Fibroblast of pulmonary artery (primary cell): ENCODE measurements at places on chromosomes 5 and 9.

- DNase-seq: no peak
Observed at GRCh38 chr5:10793785-10794184, 32.8 kb upstream of the DAP start.

- peak; percentile 79 for DNase-seq
Observed at GRCh38 chr5:136769900-136770684, 404.7 kb upstream of the TRPC7 start.

GRCh38 chr5:179273441-179274145 is 71.7 kb downstream of the ADAMTS2 start:
- no peak for DNase-seq

GRCh38 chr5:137313526-137314175 is 185.5 kb downstream of the SPOCK1 start:
- no peak for DNase-seq

GRCh38 chr5:122599000-122599399 is 175.9 kb upstream of the SNX2 start:
- no peak for DNase-seq

GRCh38 chr9:126938327-126938726 is 23.7 kb downstream of the RALGPS1 start:
- DNase-seq: no peak

- DNase-seq: no peak
Observed at GRCh38 chr5:157282150-157282549, 16.2 kb downstream of the CYFIP2 start.

DNA sequence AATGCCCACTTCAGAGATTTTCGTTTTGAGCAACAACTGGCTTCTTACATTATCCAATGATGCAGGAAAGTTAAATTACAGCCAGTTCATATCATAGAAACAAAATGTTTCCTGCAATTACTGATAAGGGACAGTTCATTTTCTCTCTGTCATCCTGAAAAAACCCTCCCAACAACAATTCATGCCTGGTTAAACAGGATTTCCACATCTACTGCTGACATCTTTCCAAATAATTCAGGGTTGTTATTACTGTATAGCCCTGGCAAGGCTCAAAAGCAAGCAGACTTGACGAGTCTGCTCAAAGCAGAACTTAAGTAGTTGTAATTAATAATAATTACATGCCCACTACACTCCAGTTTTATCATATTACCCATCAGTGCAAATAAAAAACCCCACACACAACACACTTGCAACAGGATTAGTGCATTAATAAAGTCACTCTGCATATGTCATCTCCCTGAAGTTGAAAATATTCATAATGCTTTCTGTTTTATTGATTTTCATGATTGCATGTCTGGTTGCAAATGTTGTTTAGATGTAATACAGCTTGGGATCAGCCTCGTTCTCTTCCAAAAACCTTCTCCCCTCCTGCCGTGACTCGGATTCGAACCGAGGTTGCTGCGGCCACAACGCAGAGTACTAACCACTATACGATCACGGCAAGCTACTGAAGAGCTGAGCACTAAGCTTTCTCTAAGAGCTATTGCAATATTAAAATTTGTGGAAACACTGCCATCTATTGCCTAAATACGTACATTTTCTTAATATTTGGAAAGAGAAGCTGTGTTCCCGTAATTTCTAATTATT is 119.6 kb upstream of the NFIB start:
- peak; percentile 87 for DNase-seq

- no peak for DNase-seq
Observed at GRCh38 chr5:56100439-56101176, 105.8 kb upstream of the IL6ST start.

GRCh38 chr5:115170134-115170928 is 623 bp upstream of the TRIM36 start:
- DNase-seq: peak; percentile 20

DNA sequence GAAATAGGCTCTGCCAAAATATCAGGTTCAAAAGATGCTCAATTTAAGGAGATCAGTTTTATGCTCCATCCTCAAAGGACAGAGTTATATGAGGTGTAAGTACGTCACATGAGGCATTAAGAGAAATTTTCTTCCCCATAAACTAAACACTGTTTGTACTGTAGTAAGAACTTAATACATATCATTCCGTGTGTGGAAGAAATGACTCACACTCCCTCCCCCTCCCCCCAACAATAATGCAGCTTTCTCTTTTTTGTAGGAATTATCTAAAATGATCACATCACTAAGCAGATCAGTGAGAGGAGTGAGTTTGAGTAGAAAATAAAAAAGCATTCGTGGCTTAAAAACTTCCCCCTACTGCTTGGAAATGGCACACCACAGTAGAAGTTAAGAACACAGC is 2.2 kb downstream of the CDH12 start:
- no peak for DNase-seq

DNA sequence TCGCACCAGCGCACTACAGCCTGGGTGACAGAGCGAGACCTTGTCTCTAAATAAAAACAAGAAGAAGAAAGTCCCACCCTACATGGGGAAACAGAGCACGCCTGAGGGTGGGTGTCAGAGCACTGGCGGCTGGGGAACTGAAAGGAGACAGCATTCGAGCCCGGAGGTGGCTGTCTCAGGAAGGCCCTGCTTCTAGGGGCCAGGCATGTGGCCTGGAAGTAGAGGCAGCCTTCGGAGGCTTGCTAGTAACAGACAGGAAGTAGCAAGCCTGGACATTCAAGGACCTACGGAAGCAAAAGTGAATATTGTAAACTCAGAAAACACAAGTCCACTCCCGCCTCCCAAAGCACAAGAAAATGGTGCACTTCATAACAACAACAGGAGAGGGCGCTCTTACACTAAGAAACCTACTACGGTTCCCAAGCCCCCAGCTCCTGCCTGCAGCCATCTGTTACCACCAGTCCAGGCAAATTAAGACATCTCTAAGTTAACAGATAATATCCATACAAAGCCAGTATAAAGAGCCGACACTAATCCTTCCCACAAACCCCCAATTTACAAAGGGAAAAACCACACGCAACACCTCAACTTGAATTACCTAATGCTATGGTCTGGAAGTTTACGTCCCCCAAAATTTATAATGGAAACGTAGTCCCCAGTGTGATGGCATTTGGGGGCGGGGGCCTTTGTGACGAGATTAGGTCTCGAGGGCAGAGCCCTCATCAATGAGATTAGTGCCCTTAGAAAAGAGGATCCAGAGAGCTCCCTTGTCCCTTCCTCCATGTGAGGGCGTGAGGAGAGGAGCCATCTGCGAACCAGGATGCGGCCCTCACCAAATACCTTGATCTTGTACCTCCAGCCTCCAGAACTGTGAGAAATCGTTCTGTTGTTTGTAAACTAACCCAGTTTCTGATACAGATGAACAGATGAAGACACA is 7.7 kb downstream of the RASGEF1C start:
- DNase-seq: peak; percentile 38

DNA sequence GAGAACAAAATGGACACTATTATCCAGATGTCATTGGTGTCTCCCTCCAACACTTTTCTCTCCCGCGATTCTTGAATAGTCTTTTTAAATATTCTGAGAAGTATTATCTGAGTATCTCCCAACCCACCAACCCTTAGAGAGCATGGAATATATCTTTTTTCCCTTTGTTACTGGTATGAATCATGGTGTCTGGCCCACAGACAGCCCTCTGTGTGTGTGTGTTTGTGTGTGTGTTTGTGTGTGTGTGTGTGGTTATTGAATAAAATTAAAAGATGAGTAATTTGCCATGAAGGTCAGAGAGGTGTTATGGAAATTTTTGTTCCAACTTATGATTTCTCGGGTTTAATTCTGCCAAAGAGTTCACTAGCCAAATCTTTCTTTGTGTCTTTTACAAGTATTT is 47.7 kb downstream of the CAMK4 start:
- peak; percentile 7 for DNase-seq

DNA sequence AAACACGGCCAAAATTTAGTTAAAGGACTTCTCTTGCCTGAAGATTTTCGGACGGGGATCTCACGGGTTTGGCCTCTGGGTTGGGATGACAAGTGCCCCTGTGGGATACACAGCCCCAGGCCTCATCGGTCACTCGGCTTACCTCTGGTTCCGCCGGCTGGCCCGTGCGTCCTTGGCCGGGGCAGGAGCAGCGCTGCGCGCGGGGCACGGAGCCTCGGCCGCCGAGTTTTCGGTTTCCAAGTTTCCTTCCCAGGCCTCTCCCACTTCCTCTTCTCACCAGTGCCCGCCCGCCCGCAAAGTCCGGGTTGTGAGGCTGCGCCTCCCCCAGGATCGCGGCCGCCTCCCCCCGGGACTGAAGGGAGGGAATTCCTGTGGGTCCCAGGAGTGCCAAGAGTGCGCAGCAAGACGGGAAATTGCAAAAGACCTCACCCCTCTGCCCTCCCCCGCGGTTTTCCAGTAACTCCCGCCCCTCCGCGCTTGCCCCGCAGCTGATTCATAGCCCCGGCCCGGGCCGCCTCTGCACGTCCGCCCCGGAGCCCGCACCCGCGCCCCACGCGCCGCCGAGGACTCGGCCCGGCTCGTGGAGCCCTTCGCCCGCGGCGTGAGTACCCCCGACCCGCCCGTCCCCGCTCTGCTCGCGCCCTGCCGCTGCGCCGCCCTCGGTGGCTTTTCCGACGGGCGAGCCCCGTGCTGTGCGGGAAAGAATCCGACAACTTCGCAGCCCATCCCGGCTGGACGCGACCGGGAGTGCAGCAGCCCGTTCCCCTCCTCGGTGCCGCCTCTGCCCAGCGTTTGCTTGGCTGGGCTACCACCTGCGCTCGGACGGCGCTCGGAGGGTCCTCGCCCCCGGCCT is at the start of gene OSMR:
OSMR (plus strand) TSS at position 487 of the 853 bp plus-strand sequence. CDS start 23,033 bp downstream, outside the sequence.
- peak; percentile 99 for DNase-seq

DNA sequence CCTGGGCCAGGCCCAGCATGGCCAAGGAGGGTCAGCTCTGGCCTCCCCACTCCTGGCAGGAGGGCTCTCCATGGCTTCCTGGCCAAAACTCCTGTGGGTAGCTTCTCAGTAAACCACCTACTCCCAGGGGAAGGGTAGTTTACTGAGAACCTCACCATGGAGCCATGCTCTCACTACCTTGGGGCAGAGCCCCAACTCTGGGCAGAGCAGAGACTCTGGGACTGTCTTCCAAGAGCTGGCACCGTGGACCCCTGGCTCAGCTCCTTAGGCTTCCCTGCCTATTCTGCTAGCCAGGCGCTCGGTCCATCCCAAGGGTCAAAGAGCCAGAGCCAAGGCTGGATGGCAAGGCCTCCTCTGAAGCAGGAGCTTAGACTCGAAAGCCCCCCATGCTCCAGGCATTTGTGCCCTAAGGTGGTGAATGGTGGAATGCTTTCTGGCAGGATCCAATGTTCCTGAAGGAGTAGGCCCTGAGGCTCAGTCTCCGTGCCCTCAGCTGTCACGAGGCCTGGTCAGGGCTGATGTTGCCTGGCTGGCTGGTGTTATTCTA is 19.6 kb downstream of the TCF7 start:
- DNase-seq: no peak

DNA sequence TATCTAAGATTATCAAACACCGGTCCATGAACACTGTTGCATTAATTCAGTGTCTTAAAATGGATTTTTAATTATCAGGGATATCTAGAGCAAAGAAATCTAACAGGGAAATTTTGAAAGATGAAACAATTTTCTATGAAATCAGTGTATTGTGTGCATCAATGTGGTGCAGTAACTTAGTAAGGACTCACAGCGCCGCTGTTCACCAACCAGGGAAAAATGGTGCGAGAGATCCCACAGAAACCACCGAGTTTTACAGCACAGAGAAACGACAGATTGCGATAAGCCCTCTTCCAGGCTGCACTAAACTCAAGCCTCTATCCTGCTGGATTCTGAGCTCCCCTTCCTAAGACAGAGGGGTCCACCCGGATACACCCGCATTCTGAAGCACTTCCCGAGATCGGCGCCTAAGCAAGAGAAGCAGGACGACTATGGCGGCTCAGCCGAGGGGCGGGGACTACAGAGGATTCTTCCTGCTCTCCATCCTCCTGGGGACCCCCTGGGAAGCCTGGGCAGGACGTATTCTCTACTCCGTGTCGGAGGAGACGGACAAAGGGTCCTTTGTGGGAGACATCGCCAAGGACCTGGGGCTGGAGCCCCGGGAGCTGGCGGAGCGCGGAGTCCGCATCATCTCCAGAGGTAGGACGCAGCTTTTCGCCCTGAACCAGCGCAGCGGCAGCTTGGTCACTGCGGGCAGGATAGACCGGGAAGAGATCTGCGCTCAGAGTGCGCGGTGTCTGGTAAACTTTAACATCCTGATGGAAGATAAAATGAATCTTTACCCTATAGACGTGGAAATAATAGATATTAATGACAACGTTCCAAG is at the start of gene PCDHGA7:
PCDHGA7 (plus strand) TSS at position 274 of the 826 bp plus-strand sequence; CDS start at position 432, 158 bp downstream.
- peak; percentile 70 for DNase-seq

GRCh38 chr5:134511796-134512660 is 13.4 kb upstream of the JADE2 start:
- peak; percentile 73 for DNase-seq

DNA sequence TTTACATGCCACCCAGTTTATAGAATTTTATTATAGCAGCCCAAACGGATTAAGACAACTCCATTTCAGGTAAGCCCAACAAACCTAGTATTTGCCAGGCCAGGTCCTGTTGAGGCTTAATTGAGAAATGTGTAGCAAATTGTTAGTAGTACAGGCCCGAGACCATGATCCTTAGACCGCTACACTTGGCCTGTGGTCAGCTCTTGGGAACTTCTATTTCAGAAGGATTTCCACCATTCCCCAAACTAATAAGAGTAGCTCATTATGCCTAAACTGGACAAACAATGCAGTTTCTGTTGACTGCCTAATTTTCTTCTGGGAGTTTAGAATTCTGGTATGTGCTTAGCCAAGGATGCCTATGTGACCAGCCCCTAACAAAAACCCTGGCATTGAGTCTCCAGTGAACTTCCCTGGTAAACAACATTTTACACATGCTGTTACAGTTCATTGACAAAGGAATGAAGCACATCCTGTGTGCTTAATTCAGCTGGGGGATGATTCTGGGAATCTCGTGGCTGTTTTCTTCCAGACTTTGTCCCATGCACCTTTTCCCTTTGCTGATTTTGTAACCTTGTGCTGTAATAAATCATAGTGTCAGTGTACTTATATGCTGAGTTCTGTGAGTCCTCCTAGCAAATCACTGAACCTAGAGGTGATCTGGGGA is 5.6 kb upstream of the GPX3 start:
- peak; percentile 44 for DNase-seq

GRCh38 chr9:121527371-121527770 is 27.7 kb upstream of the GGTA1 start:
- DNase-seq: no peak

GRCh38 chr5:68320413-68320986 is 104.9 kb downstream of the PIK3R1 start:
- DNase-seq: no peak

DNA sequence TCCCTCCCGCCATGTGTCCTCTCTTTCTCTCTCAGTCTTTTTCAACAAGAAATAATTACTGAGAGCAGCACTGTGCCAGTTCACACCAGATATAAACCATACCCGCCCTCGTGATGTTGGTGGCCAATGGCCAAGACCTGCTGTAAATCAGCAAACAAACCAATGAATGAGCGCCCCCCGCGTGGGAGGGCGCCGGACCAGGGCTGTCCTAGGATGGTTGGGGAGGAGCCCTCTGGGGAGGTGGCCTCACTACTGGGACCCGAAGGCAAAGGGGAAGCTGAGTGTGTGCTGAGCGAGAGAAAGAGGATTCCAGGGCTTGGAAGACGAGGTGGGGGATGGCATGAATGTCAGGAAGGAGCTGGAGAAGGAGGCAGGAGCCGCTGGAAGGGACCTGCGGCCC is 51.2 kb upstream of the BARHL1 start:
- no peak for DNase-seq

GRCh38 chr5:610011-610743 is 2.0 kb upstream of the CEP72 start:
- DNase-seq: no peak
